Spinal cord (tissue), 10 donors: ENCODE measurements at places on chromosomes 3 and 15. TPM values are rescaled to one million over a fixed set of nuclear protein-coding genes. Genes with fewer than 3 reads are reported as not detected.

DLEC1 gene
- 8.4 TPM for polyA plus RNA-seq

CPN2 gene
- polyA plus RNA-seq = not detected

GNAT1 gene
- 0.72 TPM for polyA plus RNA-seq

HGD gene
- polyA plus RNA-seq = 0.67 TPM

SKOR1 gene
- polyA plus RNA-seq = 17.0 TPM

SH2D7 gene
- 0.92 TPM for polyA plus RNA-seq

MUC4 gene
- 0.95 TPM for polyA plus RNA-seq

TUSC7 gene
- polyA plus RNA-seq = not detected

SCG5 gene
- 291 TPM for polyA plus RNA-seq

MYZAP gene
- 3.0 TPM for polyA plus RNA-seq

IFT80 gene
- polyA plus RNA-seq = 39.1 TPM

HRG gene
- polyA plus RNA-seq = not detected

TTC23 gene
- polyA plus RNA-seq = 14.8 TPM

CHDH gene
- 10.2 TPM for polyA plus RNA-seq

COL6A6 gene
- polyA plus RNA-seq = 0.29 TPM

TCTA gene
- 38.0 TPM for polyA plus RNA-seq

LRTM1 gene
- not detected for polyA plus RNA-seq

LRRC31 gene
- polyA plus RNA-seq = 0.69 TPM

HCN4 gene
- 7.9 TPM for polyA plus RNA-seq

CHST14 gene
- polyA plus RNA-seq = 21.9 TPM

KLHL18 gene
- polyA plus RNA-seq = 29.0 TPM

FOXL2NB gene
- 1.4 TPM for polyA plus RNA-seq
